Osteocyte (in vitro differentiated cells): ENCODE measurements at places on chromosomes 7 and 10. TPM values are rescaled to one million over a fixed set of nuclear protein-coding genes. Genes with fewer than 3 reads are reported as not detected.

DNA sequence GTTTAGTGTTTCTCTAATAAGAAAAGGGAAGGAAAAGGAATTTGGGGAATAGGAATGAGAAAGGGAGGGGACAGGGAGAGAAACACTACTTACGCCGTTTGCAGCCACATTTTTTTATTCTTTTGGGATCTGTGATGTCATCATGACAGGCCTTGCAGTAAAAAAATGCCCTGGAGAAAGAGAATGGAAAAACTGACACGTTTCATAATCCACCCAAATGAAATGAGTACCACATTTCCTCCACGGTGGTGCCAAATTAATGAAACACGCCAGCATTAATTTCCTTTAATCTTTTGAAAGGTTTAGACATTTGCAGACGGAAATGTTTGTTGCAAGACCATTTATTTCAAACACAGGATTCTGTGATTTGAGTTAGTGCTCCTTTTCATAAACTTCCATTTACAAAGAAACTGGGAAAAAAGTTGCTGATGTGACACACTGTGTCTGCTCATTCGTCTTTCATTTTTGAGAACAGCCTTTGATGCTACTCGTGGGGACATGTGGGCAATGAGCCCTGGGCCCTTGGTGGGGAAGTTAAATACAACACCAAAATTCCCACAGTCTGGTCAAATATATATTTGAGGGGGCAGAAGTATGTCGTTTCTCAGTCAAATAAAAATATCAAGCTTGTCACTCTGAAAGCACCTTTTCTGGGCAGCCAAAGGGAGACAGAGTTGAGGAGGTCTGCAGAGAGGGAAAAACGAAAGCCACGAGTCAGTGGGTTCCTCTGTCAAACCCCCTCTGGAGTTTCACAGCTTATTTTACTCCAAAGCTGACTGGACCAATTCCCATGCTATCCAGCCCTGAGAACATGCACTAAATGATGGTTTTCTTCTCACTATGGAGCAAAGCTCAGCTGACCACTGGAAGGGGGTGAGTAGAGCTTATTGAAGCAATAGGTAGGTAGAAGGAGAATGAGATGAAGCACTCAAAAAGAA lies 625.5 kb downstream of the KCNMA1 start:
- no peak for DNase-seq

DNA sequence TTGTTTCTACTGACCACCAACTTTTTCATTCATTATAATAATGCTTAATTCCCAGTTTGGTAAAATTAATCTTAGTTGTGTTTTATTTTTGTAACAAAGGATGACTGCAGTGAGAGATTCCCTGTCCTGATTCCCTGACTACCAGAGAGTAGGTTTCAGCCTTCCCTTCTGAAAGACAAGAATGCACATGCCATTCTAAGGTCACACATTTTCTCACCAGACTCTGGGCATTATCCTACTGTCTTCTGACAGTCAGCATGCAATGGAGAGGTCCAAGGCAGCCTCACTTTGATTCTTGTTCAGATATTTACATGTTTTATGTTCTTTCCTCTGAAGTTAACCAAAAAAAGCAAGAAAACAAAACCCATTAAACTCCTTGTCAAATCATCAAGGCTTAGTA lies 372.7 kb upstream of the CDC14C start:
- DNase-seq: no peak

The PTER gene
- 2.6 and 3.1 TPM in 2 replicates for total RNA-seq

DNA sequence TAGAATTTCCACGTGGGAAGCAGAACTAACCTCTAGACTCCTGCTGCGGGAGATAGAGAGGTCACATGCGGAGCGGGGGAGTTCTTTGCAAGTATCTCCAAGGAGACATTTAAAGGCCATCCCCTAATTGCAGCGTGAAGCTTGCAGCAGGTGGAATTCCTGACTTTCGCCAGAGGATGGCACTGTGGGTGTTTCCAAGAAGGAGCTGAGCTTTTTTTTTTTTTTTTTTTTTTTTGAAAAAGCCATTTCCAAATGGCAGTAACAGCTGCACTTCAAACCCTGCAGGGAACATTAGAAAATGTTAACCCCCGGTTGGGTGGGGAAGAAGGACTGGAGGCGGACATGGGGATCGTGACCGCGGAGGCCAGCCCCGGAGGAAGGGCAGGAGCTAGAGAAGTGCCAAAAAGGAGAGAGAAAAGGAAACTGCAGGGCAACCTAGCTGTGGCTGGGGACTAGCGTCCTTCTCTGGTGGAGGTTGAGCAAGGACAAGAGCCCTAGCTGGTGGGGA lies 487.7 kb downstream of the TYW1 start:
- DNase-seq: peak; percentile 85

DNA sequence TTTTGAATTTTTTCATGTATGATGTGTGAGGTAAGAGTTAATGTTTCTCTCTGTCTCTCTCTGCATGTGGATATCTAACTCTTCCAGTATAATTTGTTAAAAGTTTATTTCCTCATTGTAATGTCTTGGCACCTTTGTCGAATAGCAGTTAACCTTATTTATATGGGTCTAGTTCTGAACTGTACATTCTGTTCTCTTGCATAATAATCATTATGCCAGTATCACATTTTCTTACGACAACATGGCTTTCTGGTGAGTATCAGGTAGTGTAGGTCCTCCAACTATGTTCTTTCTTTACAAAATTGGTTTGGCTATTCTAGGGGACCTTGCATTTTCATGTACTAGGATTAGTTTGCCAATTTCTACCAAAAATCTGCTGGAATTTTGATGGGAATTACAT lies 337.0 kb upstream of the FZD8 start:
- no peak for DNase-seq

DNA sequence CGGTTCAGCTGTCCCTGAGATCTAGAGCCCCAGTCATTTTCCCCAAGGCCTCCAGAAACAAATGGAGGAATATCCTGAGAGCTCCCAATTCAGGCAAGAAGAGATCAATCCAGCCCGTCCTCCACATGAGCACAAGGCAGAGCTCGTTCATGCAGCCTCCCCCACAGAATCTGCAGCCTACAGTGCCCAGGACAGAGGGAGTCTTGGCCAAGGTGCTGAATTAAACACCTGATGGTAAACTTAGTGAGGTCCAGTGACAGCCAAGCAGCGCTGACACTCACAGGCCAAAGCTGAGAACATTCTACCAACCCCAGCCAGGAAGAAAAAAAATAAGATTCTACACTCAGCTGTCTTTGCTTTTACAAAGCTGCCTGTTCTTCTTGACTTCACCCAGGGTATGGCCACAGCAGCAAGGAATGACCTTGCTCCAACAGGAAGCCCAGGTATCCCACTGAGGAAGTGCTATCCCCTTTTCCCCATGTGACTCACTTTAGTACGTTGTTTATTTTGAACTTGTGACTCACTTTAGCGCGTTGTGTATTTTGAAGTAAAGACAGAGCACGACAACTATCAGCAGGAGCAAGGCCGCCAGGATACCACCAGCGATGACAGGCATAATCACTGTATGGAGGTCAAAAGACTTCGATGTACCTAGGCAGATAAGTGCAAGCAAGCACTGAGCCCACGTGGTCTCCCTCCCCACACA lies 4.4 kb upstream of the CUZD1 start:
- no peak for DNase-seq

DNA sequence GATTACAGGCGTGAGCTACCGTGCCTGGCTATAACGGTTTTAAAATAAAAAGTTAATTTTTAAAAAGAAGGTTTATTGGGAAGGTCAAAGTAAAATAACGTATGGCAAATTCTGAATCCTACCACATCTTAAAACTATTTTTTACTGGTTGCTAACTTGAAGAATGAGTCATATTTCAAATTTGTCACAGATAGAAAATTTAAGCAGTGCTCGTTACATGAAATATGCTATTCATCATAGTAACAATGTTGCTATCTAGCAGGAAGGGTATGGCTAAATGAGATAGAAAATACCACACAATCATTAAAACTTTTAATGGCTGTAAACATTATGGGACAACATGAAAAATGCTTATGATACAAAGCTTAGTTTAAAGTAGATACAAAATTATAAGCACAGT lies 500.5 kb downstream of the PHTF2 start:
- no peak for DNase-seq

- no peak for DNase-seq
Observed at GRCh38 chr7:1298931-1299885, 66.5 kb downstream of the UNCX start.

DNA sequence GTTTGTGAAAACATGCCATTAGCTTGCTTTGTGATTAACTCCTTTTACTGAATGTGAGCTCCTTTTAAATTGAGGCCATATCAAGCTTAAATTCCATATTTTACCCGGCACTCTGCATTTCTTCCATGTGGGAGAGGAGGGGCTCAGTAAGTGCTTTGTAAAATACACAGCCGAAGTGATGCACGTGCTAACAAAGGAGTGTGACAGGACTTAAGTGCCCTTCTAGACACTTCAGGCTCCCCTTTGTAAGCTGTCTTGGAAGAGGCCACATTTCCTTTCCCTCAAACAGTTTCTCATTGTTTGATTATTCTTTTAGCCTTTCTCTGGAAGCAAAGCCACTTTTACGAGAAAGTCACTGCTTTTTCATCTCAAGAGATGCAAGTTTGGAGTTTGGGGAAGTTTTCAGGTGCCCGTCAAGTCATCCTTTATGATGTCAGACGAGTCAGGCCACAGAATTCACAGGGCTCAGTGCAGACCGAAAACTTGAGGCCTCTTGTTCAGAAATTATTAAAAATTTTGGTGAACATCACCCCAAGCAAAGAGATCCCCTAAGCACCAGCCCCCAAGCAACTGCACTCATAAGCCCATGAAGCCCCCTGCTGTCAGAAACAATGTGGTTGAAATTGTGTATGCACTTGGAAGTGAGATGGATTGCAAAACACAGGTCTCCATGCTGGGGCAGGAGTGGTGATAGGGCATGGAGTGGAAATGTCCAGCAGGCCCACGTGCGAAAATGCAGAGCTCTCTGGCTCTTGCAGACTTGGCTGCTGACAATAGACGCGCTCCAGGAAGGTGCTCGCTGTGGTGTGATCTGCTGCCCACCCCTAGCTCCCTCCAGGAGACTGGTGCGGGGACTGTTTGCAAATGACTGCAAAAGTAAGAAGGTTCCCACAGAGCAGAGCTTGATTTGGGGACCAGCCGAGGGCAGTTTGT lies 11.5 kb downstream of the IKZF1 start:
- no peak for DNase-seq

DNA sequence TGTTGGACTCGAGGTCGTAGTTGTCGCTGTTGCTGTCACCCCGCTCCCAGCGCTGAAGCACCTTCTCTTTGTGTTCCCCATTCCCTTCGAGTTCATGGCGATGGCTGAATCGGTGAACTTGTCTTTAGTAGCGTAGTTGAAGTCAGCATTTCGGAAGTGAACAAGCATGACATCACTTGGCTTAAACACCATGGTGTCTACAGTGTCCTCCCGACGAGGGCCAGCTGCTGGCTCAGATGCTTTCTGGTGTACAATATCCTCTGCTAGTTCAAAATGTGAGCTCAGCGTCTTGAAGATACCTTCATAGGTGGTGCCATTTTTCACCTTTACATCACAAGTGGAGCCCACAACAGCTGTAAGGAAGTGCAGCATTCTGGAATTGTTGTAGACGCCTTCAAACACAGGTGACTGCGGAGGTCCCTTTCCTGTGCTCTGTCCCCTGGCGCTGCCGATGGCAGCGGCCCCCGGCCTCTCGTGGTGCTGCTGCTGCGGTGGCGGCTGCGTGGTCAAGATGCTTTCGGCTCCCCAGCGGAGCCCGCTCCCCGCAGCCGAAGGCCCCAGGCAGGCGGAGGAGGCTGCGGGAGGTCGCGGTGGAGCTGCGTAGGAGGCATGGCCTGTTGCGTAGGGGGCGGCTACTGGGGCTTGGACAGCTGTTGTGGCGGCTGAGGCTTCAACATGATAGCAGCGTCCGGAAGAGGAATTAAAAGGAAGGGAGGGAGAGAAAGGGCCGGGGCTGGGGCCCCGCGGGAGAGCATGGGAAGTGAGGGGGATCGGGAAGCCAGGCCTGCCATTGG lies 59.3 kb downstream of the ANKMY2 start:
- no peak for DNase-seq

DNA sequence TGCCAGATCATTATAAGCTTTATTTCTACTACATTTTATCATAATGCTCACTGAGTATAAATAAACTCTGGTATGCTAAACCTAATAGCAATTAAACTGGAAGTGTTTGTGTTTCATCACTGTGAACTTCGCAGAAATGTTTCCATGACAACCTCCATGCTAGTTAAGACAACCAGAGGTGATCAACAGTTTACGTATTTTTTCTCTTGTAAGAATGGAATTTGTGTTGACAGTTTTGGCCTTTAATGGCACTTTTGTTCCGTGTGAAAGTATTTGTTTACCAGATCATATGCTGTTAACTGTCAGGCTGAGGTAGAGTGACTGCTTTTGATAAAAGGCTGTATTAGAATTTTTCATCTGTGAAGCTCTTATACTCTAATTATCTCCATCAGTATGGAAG lies 212.1 kb upstream of the PPP1R3A start:
- no peak for DNase-seq

GRCh38 chr7:105284014-105284413 lies 104.7 kb downstream of the SRPK2 start:
- no peak for DNase-seq

The MLXIPL gene
- 0.43 TPM in 1 of 2 replicates, not detected in the other for total RNA-seq

GRCh38 chr7:118974836-118975235 lies 750.3 kb downstream of the ANKRD7 start:
- DNase-seq: no peak

The TACR2 gene
- total RNA-seq: not detected in 2 replicates

The HOXA4 gene
- not detected in 2 replicates for total RNA-seq

DNA sequence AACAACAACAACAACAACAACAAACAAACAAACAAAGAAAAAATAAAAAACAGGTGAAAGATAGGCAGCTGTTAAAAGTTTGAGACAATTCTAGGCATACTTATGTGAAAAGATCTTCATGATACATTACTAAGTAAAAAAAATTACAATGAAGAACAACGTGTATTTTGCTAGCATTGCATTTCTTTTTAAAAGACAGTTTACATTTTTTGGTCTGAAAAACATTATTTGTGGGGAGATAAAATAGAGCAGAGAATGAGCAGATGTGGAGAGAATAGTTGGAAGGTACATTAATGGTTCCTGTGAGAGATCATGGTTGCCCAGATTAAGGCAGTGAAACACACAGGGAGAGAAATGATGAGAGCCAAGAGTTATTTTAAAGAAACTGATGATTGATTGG lies 210.2 kb upstream of the MKLN1 start:
- DNase-seq: no peak

- no peak for DNase-seq
Observed at GRCh38 chr7:33854178-33854577, 51.2 kb upstream of the BMPER start.
